Activated naive CD4-positive, alpha-beta T cell (primary cell): ENCODE measurements at places on chromosomes 2 and 18.

DNA sequence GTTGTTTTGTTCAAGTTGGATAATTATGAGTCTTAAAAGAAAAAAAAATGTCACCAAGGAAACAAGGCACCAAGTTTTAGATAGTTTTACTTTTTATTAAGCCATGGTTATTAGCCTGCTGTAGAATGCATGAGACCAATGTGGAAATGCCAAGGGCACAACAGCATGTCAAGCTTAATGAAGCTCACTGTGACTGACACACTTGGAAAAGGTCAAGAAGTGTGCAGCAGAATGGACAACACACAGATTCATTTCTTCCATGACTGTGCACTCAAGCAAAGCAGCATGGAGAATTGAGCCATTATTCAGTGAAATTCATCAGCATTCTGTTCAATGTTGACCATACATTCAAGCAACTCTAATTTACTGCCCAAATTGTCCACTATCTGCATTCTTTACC lies 23.6 kb downstream of the SPHKAP start:
- DNase-seq, result no peak

- no peak for DNase-seq
These were observed 1.9 kb upstream of the ESPNL start for GRCh38 chr2:238097988-238098871.

GRCh38 chr18:71784777-71785176 lies 759.4 kb downstream of the CBLN2 start:
- DNase-seq, result no peak

DNA sequence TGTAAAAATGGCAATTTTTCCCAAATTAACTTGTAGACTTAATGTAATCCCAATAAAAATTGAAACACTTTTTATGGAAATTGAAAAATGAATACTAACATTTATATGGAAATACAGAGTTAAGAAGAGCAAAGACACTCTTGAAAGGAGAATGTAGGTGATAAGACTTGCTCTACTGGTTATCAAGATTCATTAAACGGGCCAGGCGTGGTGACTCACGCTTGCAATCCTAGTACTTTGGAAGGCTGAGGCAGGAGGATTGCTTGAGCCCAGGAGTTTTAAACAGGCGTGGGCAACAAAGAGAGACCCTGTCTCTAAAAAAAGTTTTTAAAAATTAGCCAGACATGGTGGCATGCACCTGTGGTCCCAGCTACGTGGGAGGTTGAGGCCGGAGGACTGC lies 29.5 kb upstream of the ZNF396 start:
- DNase-seq, result no peak

- no peak for DNase-seq
These were observed 3.6 kb upstream of the LRATD1 start for GRCh38 chr2:14628901-14629300.

GRCh38 chr2:64525317-64525613 lies 1.1 kb downstream of the AFTPH start:
- DNase-seq, result no peak

DNA sequence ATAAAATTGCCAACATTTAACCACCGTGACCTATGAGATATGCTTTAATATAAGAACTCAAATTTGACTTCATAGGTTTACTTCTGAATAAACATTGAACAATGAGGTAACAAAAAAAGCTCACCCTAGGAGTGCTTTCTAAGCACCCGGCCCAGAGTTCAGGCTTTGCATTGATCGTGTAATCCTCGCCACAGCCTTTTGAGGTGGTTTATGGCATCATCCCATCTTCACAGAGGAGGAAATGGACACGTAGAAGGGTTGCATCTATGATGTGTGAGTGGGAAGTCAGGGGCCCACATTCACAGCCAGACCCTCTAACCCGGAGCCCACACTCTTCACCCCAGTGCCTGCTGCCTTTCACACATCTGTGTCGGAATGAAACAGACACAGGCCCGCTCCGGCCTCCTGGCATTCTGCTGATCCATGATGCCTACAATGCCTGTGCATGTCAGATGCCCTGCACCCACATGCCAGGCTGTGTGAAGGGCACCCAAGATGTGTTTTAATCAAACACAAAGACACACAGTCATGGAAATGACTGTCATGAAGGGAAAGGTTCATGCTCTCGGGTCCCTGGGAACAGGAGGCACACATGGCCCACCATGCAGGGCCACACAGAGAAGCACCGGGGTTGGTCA lies 48.6 kb upstream of the RPL31 start:
- no peak for DNase-seq

DNA sequence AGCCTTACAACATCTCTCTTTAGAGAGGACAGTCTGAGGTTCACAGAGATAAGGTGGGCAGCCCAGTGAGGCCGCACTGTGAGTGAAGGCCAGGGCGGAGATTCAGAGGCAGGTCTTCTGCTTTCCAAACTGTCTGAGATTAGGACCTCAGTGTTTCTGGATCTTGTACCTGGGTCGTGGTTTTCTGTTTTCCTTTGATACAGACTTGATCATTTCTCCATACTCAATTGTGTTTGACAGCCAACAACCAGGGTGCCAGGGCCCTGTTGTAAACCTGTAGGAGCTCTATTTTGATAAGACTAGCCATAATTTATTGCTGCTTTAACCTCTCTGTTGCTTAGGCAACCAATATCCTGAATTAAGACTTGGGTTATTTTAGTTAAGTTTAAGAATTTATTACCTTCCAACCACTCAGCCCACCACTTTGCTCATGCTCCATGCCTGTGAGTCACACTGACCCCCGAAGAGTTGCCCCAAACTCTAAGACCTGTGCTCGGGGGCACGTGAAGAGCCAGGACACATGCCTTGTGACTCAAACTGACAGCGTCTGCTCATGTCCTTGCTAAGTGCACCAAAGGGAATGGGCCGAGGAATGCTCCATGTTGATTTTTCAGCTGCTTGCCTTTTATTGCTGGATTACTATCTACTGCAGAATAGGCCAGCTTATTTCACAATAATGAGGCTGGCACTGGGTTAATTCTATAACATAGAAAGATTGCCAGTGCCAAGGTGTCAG lies 248.6 kb downstream of the BCL2 start:
- no peak for DNase-seq

DNA sequence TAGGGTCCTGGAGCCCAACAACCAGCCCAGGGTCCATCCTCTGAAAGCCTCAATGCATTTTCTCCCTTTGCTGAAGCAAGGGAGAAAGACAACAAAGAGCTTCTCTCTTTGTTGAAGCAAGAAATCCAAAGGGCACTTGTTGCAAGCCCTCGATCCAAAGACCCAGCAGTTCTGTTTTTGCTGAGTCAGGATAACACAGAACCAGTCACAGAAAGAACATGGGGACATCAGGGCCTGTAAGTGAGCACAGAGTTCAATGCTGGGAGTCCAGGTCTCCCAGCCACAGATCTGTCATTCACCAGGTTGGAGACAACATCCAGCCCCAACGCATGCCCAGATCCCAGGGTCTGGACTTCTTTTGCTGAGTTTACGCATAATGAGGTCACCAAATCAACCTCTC lies 315.8 kb upstream of the KLHL29 start:
- DNase-seq, result no peak

GRCh38 chr2:144426355-144426754 lies 93.6 kb downstream of the ZEB2 start:
- no peak for DNase-seq

GRCh38 chr2:111618978-111619902 lies 264.8 kb downstream of the ANAPC1 start:
- DNase-seq, result no peak

DNA sequence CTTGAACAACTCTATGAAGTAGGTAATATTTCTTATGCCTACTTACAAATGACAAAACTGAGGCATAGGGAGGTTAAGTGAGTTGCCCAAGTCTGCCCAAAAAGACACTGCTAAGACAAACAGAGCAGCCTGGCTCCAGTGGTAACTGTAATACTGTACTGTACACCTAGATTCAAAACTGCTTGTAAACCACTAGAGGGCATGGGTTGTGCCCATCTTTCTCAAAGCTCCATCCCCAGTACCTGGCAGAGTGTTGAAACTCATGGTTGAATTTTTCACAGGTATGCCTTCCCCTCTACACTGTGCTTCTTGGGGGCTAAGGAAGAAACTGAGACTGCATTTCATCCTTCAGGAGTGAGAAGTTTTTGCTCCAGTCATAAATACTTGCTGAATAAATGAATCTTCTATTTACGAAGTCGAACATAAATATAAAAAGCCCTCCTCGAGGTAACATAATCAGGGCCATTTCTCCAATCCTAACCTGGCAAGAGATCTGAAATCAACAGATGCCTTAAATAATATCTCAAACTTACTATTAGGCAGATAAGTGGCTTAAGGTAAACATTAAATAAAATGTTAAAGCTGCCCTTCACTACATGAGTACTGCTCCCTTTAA lies 2.0 kb downstream of the PPP4R1 start:
- no peak for DNase-seq

DNA sequence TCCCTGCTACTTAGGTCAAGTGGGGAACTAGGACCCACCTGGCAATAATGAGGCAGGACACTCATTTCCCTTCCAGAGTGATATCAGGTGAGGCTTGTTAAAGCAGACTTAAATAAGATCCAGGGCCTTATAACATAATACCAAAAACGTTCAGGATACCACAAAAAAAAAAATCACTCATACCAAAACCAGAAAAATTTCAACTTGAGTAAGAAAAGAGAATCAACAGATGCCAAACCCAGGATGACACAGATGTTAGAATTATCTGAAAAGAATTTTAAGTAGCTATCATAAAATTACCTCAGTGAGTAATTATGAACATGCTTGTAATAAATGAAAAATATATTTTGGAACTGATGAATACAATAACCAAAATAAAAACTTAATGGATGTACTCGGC lies 255.6 kb upstream of the OSR1 start:
- DNase-seq, result no peak

GRCh38 chr2:96344011-96344410 lies 8.4 kb downstream of the NCAPH start:
- DNase-seq, result no peak

DNA sequence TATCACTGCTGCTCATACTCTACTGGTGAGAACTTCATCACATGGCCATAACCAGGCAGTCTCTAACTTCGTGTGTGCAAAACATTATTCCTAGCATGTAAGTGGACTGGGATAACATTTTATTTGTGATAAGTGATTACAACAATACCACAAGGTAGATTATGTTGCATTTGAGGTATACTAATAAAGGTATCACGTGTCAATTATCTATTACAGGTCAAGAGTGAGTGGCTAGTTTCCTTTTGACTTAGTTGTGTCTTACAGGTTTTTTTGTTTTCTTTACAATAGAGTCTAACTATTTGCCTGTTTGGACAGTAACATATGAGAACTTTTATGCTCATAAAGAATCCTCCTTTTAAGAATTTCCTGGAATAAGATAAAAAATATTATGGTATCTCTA lies 67.2 kb upstream of the DSC1 start:
- DNase-seq, result no peak

- DNase-seq, result no peak
These were observed 19.5 kb downstream of the CXCR4 start for GRCh38 chr2:136098441-136098840.

DNA sequence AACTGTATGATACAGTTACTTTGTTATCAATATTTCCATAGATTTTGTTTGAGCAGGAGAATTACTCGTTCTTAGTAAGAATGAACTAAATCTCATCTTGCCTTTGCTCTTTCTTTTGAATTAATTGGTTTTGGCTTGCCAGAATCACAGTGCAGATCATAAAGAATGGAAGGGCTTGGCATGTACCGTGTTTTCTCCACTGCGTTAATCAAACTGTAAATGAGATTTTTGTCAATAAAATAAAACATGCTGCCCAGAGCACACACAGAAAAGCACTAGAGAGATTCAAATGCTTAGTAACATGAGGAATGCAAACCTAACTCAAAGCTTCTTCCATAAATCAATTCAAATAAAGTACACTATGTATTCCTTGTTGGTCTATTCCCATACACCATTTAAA lies 229.6 kb upstream of the CDH2 start:
- DNase-seq, result no peak

- DNase-seq, result no peak
These were observed 163.0 kb downstream of the PRKCE start for GRCh38 chr2:45814488-45814887.

- DNase-seq, result no peak
These were observed 572.3 kb downstream of the PLCL1 start for GRCh38 chr2:198376677-198377076.

DNA sequence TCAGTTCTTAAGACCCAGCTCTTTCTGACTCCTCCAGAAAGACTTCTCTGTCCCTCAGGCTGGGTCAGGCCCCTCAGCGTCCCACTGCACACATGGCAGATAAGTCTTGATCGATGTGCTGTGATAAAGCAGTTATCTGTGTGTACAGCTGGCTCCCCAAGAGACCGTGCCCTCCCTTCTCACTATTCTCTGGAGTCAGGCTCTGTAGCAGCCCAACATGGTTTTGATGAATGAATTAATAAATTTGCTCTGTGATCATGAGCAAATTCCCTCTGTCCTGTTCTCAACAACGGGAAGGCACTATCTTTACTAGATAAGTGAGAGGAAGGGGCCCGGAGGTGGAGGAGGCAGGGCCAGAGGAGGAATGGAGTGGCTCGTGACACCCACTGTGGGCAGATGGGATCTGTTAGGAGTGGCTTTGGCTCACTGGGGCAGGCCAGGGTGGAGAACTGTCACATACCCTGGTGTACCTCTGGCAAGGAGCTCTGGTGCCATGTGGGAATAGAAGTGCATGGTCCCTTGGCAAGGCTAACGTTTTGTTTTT lies 48.3 kb downstream of the ZFP36L2 start:
- no peak for DNase-seq

GRCh38 chr2:50345701-50346591 lies 686.0 kb downstream of the NRXN1 start:
- DNase-seq, result no peak

GRCh38 chr2:134782792-134783191 lies 55.6 kb upstream of the ACMSD start:
- DNase-seq, result no peak
